Nasal cavity respiratory epithelium epithelial cell of viscerocranial mucosa (primary cell): ENCODE measurements at places on chromosomes 2 and 18. TPM values are rescaled to one million over a fixed set of nuclear protein-coding genes. Genes with fewer than 3 reads are reported as not detected.

NEMP2 gene
- 2.4 and 2.5 TPM in 2 replicates for total RNA-seq

MEIS1 gene
- 16.1 and 21.6 TPM in 2 replicates for total RNA-seq

ERFE gene
- total RNA-seq: 3.2 and 3.8 TPM in 2 replicates

LRATD1 gene
- total RNA-seq: 25.7 and 27.0 TPM in 2 replicates

TTC32 gene
- total RNA-seq: 5.1 and 6.2 TPM in 2 replicates
